ENCODE measurements at places on chromosomes 16 and 17. TPM values are rescaled to one million over a fixed set of nuclear protein-coding genes. Genes with fewer than 3 reads are reported as not detected.

The ENKD1 gene
- total RNA-seq: 20.4 TPM

The METRNL gene
- 137 TPM for total RNA-seq

The TEKT1 gene
- not detected for total RNA-seq

The SLFN11 gene
- total RNA-seq: 141 TPM

The OR1A1 gene
- not detected for total RNA-seq

The TBC1D24 gene
- 24.6 TPM for total RNA-seq
